ENCODE measurements at places on chromosomes 3 and 15. TPM values are rescaled to one million over a fixed set of nuclear protein-coding genes. Genes with fewer than 3 reads are reported as not detected.

Gene GNAT1
- not detected for polyA plus RNA-seq

GRCh38 chr3:47874913-47875312 is 72.0 kb downstream of the DHX30 start:
- no peak overlapping the region for H3K27ac ChIP-seq
- H3K4me1 ChIP-seq: peaks cover 39% of the 10 kb centered on the region
- DNase-seq: no peak

DNA sequence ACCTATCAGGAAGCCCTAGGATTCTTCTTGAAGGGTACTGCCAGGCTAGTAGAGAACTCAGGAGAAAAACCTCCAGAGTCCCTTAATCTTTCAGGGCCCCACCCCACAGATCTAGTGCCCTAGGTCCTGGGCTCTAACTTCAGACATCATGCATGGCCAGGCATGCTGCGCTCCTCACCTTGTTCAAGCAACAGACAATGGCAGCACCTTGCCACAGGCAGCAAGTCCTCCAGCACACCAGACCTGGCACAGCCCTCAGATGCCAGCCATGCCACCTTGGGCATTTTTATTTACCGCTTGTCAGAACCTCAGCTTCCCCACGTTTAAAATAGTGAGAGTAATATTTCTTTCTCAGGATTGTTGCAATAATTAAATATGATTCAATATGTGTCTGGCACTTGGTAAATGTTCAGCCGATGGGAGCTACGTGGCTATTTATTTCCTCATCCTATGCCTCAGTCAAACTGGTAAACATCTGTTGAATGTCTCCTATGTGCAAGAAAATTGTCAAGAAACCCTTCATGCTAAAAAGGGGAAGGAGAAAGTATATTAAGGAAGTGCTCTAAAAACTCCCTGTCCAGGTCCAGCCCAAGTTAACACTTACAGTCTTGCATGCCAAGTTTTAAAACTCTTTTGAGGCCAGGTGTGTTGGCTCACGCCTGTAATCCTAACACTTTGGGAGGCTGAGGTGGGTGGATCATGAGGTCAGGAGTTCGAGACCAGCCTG is 14.5 kb upstream of the CCR1 start:
- H3K4me1 ChIP-seq: no peaks in the 10 kb centered on the region
- H3K36me3 ChIP-seq: no peaks in the 10 kb centered on the region
- no peak overlapping the region for H3K4me3 ChIP-seq
- H3K27me3 ChIP-seq: peaks cover 6% of the 10 kb centered on the region
- H3K27ac ChIP-seq: no peak overlapping the region
- DNase-seq: no peak

GRCh38 chr15:64162478-64162868 is 349 bp downstream of the PPIB start:
- H3K36me3 ChIP-seq: peaks cover 36% of the 10 kb centered on the region
- peaks cover 45% of the 10 kb centered on the region for H3K4me1 ChIP-seq
- no peaks in the 10 kb centered on the region for H3K27me3 ChIP-seq
- no peak for DNase-seq

Gene HES1
- 11.7 TPM for polyA plus RNA-seq

DNA sequence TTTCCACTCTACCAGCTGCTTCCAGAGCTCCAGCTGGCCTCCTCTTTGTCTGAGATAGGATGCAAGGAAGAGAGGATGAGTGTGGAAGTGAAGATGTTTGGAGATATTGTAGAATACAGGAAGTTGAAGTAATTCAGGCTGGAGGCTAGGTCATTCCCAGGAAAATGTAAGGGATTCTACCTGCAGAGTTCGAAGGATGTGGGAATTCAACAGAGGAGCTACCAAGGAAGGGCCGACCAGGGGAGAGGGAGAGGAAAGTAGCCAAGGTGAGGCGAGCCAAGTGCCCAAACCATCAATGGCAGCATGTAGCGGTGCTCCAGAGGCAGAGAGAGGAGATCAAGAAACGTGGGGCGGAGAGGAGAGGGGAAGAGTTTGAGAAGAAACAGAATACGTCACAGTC is 49.0 kb upstream of the EPHB3 start:
- H3K4me1 ChIP-seq: peaks cover 16% of the 10 kb centered on the region
- no peak overlapping the region for H3K4me3 ChIP-seq
- no peaks in the 10 kb centered on the region for H3K36me3 ChIP-seq
- H3K27ac ChIP-seq: no peak overlapping the region

DNA sequence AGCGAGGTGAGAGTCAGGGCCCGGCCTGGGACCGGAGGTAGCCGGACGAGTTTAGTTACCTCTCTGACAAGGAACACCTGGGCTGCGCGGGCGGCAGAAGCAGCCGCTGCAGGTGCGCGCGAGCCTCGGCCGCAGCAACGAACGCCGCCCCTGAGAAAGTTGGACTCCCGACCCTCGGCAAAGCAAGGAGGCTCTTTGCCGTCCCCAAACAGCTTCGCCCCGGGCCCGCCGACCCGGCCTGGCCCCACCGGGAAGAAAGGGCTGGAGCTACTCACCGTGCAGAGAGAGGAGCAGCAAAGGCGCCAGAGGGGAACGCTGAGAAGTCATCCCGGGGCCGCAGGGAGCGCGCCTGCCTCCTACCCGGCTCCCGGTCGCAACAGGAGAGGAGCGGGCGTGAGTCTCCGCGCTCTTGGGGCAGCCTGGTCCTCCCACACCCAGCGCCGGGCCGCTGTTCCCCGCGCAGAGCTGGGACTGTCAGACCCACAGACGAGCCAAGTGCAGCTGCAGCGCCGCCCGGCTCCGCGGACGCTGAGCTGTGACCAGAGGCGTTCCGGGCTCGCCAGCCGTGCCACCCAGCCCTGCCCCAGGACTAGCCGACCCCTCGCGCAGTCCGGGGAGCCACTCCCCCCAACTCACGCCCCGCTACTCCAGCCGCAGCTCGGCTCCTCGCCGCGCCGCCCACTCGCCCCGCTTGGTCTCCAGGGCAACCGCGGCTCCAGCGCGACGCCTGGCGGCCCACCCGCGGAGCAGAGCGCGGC is at the start of gene IGSF11:
IGSF11 (minus strand) TSS at position 591 of the 758 bp plus-strand sequence; CDS start at position 327, 264 bp downstream.
- H3K4me1 ChIP-seq: peaks cover 5% of the 10 kb centered on the region
- no peak within 1 kb of the TSS for H3K27ac ChIP-seq
- peak; percentile 65 for DNase-seq
- H3K36me3 ChIP-seq: no peaks in the 10 kb centered on the region

DNA sequence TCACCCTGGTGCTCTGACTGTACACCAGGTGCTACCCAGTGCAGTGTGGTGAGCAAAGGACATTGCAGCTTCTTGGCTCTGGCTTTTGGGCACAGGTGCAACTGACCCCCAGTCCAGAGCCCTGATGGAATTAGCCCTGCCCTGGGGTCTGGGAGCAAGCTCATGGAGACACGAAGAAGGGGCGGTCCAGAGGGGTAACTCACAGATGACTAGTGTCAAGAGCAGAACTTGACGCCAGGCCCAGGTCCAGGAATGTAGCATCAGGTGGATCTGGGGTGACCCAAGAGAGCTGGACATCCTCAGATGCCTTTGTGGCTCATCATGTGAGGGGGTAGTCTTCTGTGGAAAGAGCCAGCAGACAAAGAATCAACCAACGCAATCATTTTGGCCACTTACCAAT is 88.9 kb downstream of the ASB7 start:
- no peak overlapping the region for H3K27ac ChIP-seq
- no peak overlapping the region for H3K4me3 ChIP-seq
- H3K36me3 ChIP-seq: no peaks in the 10 kb centered on the region

GRCh38 chr3:133836497-133837158 is 31.0 kb downstream of the SRPRB start:
- peaks cover 40% of the 10 kb centered on the region for H3K36me3 ChIP-seq
- H3K4me3 ChIP-seq: no peak overlapping the region
- H3K4me1 ChIP-seq: no peaks in the 10 kb centered on the region
- no peaks in the 10 kb centered on the region for H3K27me3 ChIP-seq

Gene ABI3BP
- 7.8 TPM for polyA plus RNA-seq

Gene CPNE9
- 0.04 TPM for polyA plus RNA-seq

DNA sequence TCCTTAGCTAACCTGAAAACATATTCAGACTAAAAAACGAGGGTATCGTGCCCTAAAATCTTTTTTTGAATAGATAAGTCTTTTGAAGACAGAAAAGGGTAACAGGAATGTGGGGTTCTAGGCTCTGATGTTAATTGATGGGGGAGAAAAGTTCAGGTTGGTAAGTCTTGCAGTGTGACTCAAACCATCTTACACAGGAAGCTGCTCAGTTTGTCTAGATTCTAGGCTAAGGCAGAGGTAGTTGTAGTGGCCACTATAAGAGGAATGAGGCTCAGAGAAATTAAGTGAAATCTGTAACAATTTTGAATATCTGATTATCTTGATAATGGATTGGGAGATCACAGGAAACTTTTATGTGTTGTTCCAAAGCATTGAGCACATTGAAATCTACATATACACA is 267.9 kb downstream of the PDCD6IP start:
- no peak for DNase-seq
- H3K27me3 ChIP-seq: no peaks in the 10 kb centered on the region
- H3K27ac ChIP-seq: no peak overlapping the region
- no peaks in the 10 kb centered on the region for H3K36me3 ChIP-seq
- H3K4me3 ChIP-seq: no peak overlapping the region

- H3K4me3 ChIP-seq: no peak overlapping the region
- H3K27ac ChIP-seq: no peak overlapping the region
- H3K27me3 ChIP-seq: no peaks in the 10 kb centered on the region
- no peak for DNase-seq
Observed at GRCh38 chr3:152811974-152812760, 22.8 kb upstream of the P2RY1 start.

- H3K36me3 ChIP-seq: no peaks in the 10 kb centered on the region
- no peaks in the 10 kb centered on the region for H3K27me3 ChIP-seq
- no peak for DNase-seq
Observed at GRCh38 chr3:26438981-26439884, 183.3 kb upstream of the LRRC3B start.

Gene KLHL6
- polyA plus RNA-seq: 0.46 TPM

DNA sequence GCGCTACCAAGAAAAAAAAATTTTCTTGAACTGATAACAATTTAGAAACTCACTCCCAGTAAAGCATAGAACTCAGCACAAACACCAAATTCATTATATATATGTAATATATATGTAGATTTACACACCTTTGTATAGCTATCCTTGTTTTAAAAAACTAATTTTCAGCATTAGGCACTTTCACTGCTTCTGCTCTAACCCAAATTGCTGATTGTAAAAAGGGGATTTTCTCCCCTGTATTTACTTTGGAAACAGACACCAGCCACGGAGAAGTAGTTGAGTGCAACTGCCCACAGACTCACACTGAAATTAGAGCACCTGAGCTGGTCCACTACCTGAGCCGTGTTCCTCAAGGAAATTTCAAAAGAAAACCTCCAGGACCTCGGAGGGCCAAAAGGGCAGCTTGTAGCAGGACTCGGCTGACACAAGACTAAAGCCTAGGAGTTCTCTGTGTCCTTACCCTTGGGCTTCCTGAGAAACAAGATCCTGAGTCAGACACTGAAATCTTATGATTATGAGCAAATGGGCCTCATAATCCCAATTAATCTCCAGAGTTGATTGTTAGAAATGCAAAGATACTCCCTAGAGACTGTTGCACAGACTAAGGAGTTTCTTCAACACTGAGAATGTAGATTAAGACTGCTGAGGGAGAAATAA is 106.0 kb downstream of the TNIK start:
- no peak overlapping the region for H3K4me3 ChIP-seq
- H3K4me1 ChIP-seq: no peaks in the 10 kb centered on the region
- no peaks in the 10 kb centered on the region for H3K27me3 ChIP-seq
- H3K27ac ChIP-seq: no peak overlapping the region

DNA sequence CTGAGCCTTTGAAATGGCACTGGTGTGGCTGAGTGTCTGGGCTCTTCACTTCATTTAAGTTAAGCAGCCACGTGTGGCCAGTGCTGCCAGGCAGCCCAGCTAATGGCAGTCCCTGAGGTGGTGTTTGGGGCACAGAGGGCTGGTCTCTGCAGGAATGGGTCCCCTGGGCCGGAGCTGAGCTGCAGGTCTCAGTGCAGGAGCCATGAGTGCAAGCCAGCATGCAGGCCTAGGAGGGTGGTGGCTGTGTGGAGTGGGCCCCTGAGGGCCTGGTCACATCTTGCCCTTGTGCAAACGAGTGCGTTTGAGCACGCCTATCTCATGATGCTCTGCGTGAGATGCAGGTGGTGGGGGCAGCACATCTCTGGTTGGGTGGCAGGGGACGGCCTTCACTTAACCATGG is 48.9 kb downstream of the PLXNA1 start:
- H3K27ac ChIP-seq: no peak overlapping the region
- H3K4me1 ChIP-seq: no peaks in the 10 kb centered on the region
- no peaks in the 10 kb centered on the region for H3K27me3 ChIP-seq
- no peak overlapping the region for H3K4me3 ChIP-seq

GRCh38 chr15:94287794-94288246 is 56.5 kb downstream of the MCTP2 start:
- no peaks in the 10 kb centered on the region for H3K27me3 ChIP-seq
- no peaks in the 10 kb centered on the region for H3K36me3 ChIP-seq
- H3K27ac ChIP-seq: no peak overlapping the region
- peaks cover 5% of the 10 kb centered on the region for H3K4me1 ChIP-seq

GRCh38 chr3:52783211-52783555 is 5.8 kb downstream of the ITIH1 start:
- no peaks in the 10 kb centered on the region for H3K36me3 ChIP-seq
- no peak overlapping the region for H3K27ac ChIP-seq
- no peak for DNase-seq
- H3K4me1 ChIP-seq: no peaks in the 10 kb centered on the region
- no peak overlapping the region for H3K4me3 ChIP-seq

GRCh38 chr3:146969356-146969755 is 364.2 kb upstream of the PLSCR5 start:
- no peak overlapping the region for H3K27ac ChIP-seq
- H3K36me3 ChIP-seq: no peaks in the 10 kb centered on the region
- no peak overlapping the region for H3K4me3 ChIP-seq
- no peaks in the 10 kb centered on the region for H3K27me3 ChIP-seq
- no peak for DNase-seq

Gene IQCH
- 1.5 TPM for polyA plus RNA-seq

- no peaks in the 10 kb centered on the region for H3K27me3 ChIP-seq
- peak overlapping the region; percentile 76 for H3K27ac ChIP-seq
- H3K4me1 ChIP-seq: peaks cover 7% of the 10 kb centered on the region
- no peaks in the 10 kb centered on the region for H3K36me3 ChIP-seq
Observed at GRCh38 chr3:127788451-127788909, 33.8 kb downstream of the MGLL start.

- peaks cover 18% of the 10 kb centered on the region for H3K36me3 ChIP-seq
- peaks cover 31% of the 10 kb centered on the region for H3K4me1 ChIP-seq
- no peak overlapping the region for H3K27ac ChIP-seq
- H3K4me3 ChIP-seq: no peak overlapping the region
- DNase-seq: no peak
Observed at GRCh38 chr3:72844436-72844993, 3.7 kb downstream of the SHQ1 start.

Gene ADAMTS17
- 0.30 TPM for polyA plus RNA-seq

GRCh38 chr3:135050536-135050935 is 255.5 kb downstream of the EPHB1 start:
- H3K4me1 ChIP-seq: no peaks in the 10 kb centered on the region
- no peak overlapping the region for H3K27ac ChIP-seq
- H3K27me3 ChIP-seq: no peaks in the 10 kb centered on the region
- no peaks in the 10 kb centered on the region for H3K36me3 ChIP-seq
- H3K4me3 ChIP-seq: no peak overlapping the region

Gene CCDC54
- not detected for polyA plus RNA-seq

Gene GRIP2
- polyA plus RNA-seq: 6.3 TPM

- H3K4me1 ChIP-seq: no peaks in the 10 kb centered on the region
- H3K4me3 ChIP-seq: no peak overlapping the region
- no peaks in the 10 kb centered on the region for H3K27me3 ChIP-seq
Observed at GRCh38 chr15:100291106-100291505, 50.7 kb downstream of the ADAMTS17 start.
